Colonic mucosa (tissue), 4 donors: ENCODE measurements at places on chromosomes 3 and 15.

DNA sequence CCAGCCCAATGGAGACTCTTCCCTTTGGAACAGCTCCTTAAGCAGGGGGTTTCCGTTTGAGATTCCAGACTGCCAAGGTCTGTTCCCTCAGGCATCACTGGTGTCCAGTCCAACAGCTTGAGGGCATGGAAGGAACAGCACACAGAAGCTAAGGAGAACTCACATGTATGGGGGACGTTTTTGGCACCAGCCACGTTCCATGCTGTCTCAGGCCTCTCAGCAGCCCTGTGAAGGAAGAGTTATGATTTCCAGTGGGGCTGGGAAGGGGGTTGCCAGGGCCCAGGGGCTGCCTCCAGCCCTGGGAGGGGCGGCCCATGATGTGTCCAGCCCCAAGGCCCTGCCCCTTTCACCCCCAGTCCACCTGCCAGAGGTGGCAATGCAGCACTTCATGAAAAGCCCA lies 7.5 kb upstream of the RHO start:
- no peaks in the 10 kb centered on the region for H3K36me3 ChIP-seq
- no peak overlapping the region for H3K27ac ChIP-seq
- no peaks in the 10 kb centered on the region for H3K27me3 ChIP-seq
- no peak overlapping the region for H3K4me3 ChIP-seq
- DNase-seq: no peak

- no peaks in the 10 kb centered on the region for H3K36me3 ChIP-seq
- H3K4me1 ChIP-seq: no peaks in the 10 kb centered on the region
- H3K4me3 ChIP-seq: no peak overlapping the region
- no peak for DNase-seq
Observed at GRCh38 chr15:34696506-34696905, 58.3 kb downstream of the GJD2 start.

DNA sequence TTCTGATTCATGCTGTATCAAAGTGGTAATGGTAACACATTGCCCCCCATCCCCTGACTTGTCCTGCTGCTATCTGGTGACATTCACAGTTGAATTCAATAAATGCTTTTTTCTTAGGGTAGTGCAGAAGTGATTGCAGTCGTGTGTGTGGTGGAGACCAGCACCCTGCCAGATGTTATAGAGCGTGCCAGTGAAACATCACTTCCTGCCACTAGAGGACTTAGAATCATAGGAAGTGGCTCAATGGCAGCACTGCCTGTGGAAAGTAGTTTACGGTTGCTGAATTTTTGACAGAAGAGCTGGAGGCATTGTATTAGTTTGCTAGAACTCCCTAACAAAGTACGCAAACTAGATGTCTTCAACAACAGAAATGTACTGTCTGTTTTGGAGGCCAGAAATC lies 37.4 kb upstream of the P2RY12 start:
- H3K4me3 ChIP-seq: no peak overlapping the region
- no peaks in the 10 kb centered on the region for H3K36me3 ChIP-seq
- no peaks in the 10 kb centered on the region for H3K4me1 ChIP-seq

DNA sequence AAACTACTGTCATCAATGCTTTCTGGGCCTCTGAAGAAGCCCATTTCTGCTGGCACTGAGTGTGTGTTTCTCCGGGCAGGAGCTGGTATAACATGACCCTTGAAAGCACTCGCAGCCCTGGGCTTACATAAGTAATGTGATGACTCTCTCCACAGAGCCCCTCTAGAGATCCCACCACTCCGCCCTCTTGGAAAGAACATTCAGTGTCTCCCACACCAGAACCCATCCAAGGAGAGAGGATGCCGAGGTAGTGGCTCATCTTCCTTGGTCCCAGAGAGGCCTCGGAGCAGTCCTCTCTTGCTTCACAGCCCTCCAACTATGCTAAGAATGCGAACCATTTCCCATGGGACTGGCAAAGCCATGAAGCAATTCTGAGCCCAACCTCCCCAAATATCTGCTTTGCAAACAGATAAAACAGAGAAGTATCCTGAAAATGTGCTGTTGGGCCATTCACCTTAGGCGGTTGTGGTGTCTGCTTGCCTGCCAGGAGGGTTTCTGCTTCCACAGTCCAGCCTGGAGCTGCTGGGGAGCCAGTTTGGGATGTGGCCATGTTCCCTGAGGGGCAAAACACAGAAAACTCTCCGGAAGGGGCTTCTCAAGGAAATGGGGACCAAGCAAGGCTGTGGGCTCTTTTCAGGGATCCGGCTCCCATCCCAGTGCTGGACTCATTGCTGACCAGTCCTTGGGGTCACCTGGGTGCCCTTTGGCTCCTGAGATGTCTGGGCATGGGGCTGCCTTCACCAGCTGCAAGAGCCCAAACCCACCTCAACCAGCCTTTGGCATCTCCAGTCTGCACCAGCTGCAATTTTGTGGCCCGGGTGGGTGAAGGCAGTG lies 47.3 kb downstream of the AMOTL2 start:
- H3K27me3 ChIP-seq: no peaks in the 10 kb centered on the region
- no peak overlapping the region for H3K27ac ChIP-seq
- no peak overlapping the region for H3K4me3 ChIP-seq
- DNase-seq: no peak
- H3K4me1 ChIP-seq: no peaks in the 10 kb centered on the region
- H3K36me3 ChIP-seq: no peaks in the 10 kb centered on the region

GRCh38 chr3:177335728-177336127 lies 138.4 kb upstream of the TBL1XR1 start:
- peak; percentile 64 for DNase-seq
- peaks cover 3% of the 10 kb centered on the region for H3K4me1 ChIP-seq
- peak overlapping the region; percentile 71 for H3K27ac ChIP-seq
- no peaks in the 10 kb centered on the region for H3K36me3 ChIP-seq
- H3K27me3 ChIP-seq: no peaks in the 10 kb centered on the region
- H3K4me3 ChIP-seq: no peak overlapping the region

- no peaks in the 10 kb centered on the region for H3K4me1 ChIP-seq
- no peak overlapping the region for H3K4me3 ChIP-seq
- no peaks in the 10 kb centered on the region for H3K36me3 ChIP-seq
- no peaks in the 10 kb centered on the region for H3K27me3 ChIP-seq
- no peak for DNase-seq
Observed at GRCh38 chr3:132344666-132345280, 27.6 kb downstream of the ACP3 start.

GRCh38 chr3:126996905-126997304 lies 14.0 kb downstream of the PLXNA1 start:
- H3K36me3 ChIP-seq: no peaks in the 10 kb centered on the region
- no peaks in the 10 kb centered on the region for H3K27me3 ChIP-seq
- no peak overlapping the region for H3K4me3 ChIP-seq
- no peaks in the 10 kb centered on the region for H3K4me1 ChIP-seq
- no peak for DNase-seq

DNA sequence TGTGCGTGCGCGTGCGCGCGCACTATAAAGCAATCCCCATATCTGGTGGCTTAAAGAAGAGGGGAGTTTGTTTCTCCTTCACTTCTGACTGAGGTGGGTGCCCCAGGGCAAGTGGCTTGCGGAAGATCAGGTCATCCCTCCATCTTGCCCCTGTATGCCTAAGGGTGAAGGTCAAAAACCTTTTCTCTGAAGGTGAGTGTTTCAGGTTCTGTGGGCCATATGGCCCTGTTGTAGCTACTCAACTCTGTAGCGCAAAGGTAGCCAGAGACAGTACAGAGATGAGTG lies 5.5 kb downstream of the ABTB1 start:
- H3K4me1 ChIP-seq: no peaks in the 10 kb centered on the region
- DNase-seq: no peak
- no peaks in the 10 kb centered on the region for H3K36me3 ChIP-seq
- no peaks in the 10 kb centered on the region for H3K27me3 ChIP-seq
- H3K4me3 ChIP-seq: no peak overlapping the region

GRCh38 chr15:57286446-57287122 lies 89.7 kb upstream of the CGNL1 start:
- H3K36me3 ChIP-seq: peaks cover 10% of the 10 kb centered on the region
- no peak overlapping the region for H3K4me3 ChIP-seq
- H3K4me1 ChIP-seq: no peaks in the 10 kb centered on the region

GRCh38 chr3:39933986-39934693 lies 124.7 kb downstream of the MYRIP start:
- H3K4me3 ChIP-seq: no peak overlapping the region
- no peaks in the 10 kb centered on the region for H3K4me1 ChIP-seq
- H3K36me3 ChIP-seq: no peaks in the 10 kb centered on the region
- no peaks in the 10 kb centered on the region for H3K27me3 ChIP-seq
- DNase-seq: no peak

GRCh38 chr3:104178680-104179079 lies 1188.0 kb upstream of the ALCAM start:
- H3K27me3 ChIP-seq: no peaks in the 10 kb centered on the region
- no peaks in the 10 kb centered on the region for H3K36me3 ChIP-seq
- H3K4me3 ChIP-seq: no peak overlapping the region
- H3K4me1 ChIP-seq: no peaks in the 10 kb centered on the region
- H3K27ac ChIP-seq: no peak overlapping the region

- no peaks in the 10 kb centered on the region for H3K27me3 ChIP-seq
- no peak overlapping the region for H3K4me3 ChIP-seq
- no peaks in the 10 kb centered on the region for H3K4me1 ChIP-seq
Observed at GRCh38 chr3:37197810-37198371, 23.5 kb upstream of the LRRFIP2 start.
